ENCODE measurements at places on chromosomes 11 and 22.

GRCh38 chr22:40247976-40248375 lies 70.3 kb downstream of the TNRC6B start:
- DNase-seq: no peak

- DNase-seq: no peak
Observed at GRCh38 chr11:4465407-4465806, 16.3 kb downstream of the OR52K2 start.

DNA sequence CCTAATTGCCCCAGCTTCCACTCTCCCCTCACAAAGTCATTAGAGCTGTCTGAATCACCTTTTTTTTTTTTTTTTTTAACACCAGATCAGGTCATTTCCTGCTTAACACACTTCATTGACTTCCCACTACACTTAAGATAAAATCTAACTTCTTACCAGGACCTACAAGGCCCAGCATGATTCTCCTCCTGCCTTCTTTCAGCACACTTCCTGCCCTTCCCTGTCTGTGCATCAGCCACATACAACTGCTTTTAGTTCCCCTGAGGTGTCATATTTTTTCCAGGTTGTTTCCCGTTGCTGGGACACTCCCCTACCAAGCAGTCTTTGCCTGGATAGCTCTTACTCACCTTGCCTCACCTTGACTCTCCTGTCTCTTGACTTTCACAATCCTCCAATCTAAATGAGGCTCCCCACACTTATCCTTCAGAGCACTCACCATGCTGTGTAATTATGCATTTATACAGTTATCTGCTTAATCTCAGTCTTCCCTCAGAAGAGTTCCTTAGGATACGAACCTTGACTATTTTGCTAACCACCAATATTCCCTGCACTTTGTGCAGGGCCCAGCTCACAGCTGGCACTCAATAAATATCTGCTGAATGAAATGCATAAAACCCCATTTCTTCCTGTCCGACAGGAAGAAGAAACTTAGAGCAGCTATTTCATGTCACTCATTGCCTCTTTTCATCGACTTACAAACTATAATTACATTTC lies 96.6 kb upstream of the AKIP1 start:
- no peak for DNase-seq

GRCh38 chr11:8681837-8682302 lies 595 bp downstream of the TRIM66 start:
- DNase-seq: no peak

DNA sequence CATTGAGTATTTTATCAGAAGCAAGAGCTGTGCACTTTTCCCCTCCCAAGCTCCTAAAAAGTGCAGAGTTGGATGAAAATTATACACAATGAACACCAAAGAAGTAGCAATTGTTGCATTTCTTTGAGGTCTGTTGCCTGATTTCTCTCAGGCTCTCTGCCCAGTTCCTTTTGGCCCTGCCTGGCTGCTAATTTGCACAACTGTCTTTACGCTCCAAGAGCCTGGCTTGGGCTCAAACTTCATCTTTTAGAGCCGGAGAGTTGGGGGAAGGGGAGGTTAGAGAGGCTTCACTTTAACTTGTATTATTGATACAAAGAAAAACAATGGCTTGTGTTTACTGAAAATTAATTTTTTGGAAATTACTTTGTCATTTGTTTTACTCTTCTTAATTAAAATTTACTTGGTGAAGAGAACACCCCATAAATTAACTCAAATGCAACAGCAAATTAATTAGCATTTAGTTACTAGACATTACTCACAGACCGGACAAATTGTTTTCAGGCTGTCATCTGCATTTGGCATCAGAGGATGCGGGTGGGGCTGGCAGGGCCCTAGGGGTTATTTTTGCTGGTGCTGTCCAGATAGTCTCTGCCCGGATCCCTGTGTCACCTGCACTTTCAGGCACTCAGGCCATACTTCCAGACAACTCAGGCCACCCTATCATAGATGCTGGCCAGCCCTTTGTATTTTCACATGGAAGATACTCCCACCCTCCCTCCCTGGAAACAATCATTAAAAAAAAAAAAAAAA lies 407.3 kb downstream of the NXPE2 start:
- DNase-seq: no peak

DNA sequence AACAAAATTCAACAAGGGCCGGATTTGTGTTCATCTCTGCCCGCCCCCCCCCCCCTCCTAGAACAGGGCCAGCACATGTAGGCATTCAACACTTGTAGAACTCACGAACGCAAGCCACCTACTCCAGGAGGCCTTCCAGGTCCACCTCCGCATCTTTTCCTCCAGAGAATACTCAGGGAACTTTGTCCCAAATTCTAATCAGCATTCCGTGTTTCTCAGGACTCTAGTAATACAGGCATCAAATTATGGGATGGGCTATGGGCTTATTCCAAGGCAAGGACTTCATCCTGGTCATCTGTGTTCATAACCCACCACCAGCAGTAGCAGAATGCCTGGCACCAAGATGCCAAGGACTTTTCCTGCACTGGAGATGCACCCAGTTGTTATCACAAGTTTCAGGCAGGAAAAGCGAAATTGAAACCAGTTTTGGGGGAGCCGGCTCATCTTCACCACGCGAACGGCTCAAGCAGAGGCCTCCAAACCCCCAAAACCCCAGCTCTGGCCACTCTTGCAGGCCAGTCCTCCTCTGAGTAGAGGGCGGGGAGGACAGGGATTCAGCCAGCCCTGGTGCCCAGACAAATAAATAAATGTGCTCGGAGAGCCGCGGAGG lies 462 bp downstream of the UBE2L6 start:
- peak; percentile 31 for DNase-seq

DNA sequence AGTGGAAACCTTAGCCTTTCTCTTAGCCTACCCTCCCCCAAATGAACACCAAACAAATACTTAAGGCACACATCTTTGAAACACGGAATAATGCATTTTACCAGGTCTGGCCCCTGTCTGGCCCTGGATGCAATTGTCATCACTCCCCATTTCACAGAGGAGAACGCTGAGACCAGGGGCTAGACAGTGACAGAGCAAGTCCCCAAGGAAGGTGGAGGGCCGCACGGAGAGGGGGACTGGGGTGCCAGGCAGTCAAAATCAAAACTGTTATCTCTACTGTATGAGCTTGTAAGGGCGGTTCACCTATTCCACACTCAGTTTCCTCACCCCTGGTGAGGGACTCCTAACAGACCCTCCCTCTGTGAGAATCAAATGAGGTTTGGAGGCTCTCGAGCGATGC lies 414.2 kb downstream of the SOX6 start:
- DNase-seq: peak; percentile 36

- DNase-seq: no peak
Observed at GRCh38 chr11:46315783-46316563, 31.3 kb upstream of the DGKZ start.

DNA sequence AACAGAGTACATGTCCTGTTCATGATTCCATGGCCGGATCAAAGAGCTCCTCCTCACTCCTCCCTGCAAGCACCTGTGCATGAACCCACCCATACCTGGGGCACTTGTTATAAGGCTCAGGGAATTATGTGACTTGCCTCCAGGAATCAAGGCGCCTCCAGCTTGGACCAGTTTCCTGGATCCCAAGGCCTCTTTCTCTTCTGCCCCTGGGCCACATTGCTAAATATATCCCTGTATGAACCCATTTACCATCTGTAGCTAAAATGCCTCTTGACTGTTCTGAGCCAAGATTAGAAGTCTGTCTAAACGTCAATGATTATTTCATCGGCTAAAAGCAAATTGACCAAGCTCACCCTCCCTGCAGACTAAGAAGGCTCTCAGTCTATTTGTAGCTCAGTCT lies 135.6 kb downstream of the KIRREL3 start:
- no peak for DNase-seq

DNA sequence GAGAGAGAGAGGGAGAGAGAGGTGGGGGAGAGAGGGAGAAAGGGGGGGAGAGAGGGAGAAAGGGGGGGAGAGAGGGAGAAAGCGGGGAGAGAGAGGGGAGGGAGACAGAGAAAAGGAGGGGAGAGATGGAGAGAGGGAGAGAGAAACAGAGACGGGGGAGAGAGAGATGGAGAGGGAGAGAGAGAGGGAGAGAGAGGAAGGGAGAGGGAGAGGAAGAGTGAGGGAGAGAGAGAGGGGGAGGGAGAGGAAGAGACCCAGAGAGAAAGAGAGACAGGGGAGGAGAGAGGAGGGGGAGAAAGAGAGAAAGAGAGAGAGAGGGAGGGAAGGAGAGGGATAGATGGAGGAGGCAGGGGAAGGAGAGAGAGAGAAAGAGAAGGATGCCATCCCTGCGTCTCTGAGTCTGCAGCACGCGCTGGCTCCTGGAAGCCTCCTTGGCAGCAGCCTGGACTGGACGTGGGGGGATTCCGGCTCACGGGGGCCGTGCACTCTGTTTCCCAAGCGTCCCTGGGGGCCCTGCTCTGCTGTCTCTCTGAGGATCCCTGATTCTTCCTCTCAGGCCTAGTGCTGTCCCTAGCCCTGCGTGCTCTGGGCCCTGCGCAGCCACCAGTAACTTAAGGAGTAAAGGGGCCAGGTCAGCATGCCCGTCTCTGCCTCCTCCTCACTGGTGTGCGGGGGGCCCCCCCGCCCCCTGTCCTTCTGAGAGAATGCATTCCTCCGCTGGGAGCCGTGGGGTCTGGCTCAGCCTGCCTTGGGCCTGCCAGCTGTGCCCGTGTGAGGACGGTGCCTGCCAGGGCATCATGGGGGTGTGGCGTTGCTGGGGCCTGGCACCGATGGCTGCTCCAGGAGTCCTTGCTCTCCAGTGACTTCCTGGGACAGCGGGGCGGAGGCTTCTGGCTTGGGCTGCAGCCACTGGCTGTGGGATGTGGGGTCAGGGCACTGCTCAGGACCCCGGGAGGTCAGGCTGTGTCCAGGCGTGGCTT lies 429.5 kb downstream of the TBC1D22A start:
- no peak for DNase-seq

- no peak for DNase-seq
Observed at GRCh38 chr11:84256618-84257017, 970.5 kb upstream of the CCDC90B start.

DNA sequence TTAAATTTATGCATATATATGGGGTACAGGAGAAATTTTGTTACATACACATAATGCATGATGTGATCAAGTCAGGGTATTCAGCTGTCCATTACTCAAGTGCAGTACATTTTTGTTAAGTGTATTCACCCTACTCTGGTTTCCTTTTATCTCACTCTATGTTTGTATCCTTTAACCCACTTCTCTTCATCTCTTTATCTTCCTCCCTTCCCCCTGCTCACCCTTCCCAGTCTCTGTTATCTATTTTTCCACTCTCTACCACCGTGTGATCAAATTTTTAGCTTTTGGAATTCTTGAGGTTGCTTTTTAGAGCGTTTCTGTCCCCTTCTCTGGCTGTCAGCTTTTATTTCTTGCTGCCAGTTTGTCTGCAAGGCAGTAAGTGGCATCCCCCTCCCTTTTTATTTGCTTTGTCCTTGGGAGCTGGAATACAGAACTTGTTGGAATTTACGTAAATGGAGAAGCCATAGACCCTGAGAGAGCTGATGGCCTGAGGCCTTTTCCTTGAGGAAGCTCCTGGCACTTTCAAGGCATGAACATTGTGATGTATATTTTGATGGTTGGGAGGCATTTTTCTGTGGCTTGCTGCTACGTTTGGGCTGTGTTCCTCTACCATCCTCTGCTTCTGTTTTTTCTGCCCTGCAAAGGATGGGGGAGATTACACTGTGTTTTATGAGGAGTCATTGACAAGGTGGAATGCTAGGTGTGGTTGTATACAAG lies 148.6 kb downstream of the LDLRAD3 start:
- DNase-seq: no peak

DNA sequence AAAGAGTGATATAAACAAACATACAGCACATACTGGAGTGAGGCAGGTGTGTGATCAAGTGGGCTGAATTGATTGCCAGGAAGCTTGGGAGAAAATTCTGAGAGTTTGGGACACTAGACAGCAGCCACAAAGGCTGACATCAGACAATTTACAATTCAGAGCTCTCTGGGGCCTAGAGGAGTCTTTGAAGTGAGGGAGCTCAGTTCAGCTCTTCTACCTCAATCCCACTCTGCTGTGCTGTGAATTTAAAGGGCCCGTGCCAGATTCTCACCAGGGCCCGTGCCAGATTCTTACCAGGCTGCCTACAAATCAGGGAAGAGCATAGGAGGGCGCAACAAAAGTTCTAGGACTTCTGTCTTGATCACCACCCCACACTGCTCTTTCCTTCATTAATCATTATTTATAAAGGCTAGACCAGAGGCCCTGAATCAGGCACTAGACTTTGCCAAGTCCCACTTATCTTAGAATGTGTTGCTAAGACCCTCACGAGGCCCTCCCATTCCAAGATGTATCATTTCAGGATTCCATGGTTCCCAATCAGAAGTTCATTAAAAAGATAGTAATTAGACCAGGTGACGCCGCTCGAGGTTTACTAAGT lies 112.4 kb downstream of the KIRREL3 start:
- DNase-seq: no peak

GRCh38 chr22:46273432-46274148 lies 5.8 kb downstream of the TTC38 start:
- no peak for DNase-seq

- no peak for DNase-seq
Observed at GRCh38 chr11:72313912-72314598, 70.1 kb upstream of the PHOX2A start.

DNA sequence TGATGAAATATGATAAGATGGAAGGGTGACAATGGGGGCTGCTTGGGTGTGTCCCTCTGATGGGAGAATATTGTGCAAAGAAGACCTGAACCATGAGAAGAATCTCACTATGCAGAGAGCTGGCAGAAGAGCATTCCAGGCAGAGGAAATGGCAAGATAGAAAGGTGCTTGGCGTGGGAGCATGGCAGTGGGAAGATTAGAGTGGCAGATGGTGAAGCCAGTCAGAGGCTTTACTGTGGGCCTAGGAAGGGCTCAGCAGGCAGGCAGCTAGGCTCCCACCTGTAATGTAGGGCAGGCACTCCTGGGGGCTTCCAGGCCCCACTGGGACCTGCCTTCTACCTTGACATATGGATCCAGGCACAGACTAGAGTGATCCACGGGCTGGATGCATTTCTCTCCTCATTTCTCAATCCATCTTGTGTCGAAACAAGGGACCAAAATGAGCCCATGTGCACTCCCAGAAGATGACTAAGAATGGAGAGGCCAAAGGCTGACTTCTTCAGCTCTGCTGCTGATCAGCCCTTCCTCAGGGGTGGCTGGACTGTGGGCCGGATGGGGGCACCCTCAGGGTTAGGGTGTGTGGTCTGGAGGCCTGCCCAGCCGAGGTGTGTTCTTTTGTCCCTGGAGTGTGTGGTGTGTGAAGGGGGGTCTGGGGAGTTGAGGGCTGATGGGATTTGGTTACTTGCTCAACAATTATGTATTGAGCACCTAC lies 88.3 kb downstream of the TSPAN18 start:
- DNase-seq: no peak

All from SJSA1 (cell line).